ENCODE measurements at places on chromosomes 6 and 20.
A peak's percentile ranks its signal among the peaks of the same experiment; 100 is the strongest.

- DNase-seq = peak; percentile 17
These were observed 858 bp downstream of the FAM83D start for GRCh38 chr20:38926934-38927616.

- no peak for DNase-seq
These were observed 18.4 kb downstream of the LAMA4 start for GRCh38 chr6:112235956-112236355.

DNA sequence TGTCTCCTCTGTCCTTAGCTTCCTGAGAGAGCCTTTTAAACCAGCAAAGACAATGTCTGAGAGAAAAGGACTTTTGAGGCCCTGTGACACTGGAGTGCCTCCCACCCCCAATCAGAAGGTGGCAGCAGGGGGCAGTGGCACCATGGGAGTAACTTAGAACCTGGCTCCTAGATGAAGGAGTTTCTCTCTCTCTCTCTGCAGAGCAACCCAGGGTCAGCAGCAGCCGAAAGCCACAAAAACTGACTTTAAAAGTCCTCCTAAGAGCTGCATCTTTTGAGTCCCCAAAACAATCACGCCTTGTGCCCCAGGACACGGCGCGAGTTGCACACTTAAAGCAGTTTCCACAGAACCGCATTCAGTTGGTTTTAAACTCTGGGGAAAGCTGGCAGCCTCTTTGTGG lies 5.3 kb upstream of the TCP11 start:
- DNase-seq = peak; percentile 59

GRCh38 chr20:1467082-1467354 lies 369 bp upstream of the NSFL1C start:
- no peak for DNase-seq

DNA sequence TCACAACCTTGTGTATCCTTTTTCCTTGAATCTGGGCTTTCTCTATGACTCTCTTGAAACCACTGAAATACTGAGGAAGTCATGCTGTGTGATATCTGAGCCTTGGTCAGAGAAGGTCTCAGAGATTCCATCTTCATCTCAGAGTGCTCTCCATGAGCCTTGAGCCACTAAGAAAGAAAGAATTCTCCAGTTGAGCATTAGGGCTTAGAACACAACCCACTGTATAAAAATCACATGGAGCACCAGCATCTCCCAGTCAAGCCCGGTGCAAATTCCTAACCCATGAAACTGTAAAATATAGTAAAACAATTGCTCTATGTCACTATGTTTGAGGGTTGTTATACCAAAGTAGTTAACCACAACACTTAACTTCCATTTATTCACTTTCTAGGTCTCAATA lies 181.4 kb downstream of the MOXD1 start:
- DNase-seq = no peak

DNA sequence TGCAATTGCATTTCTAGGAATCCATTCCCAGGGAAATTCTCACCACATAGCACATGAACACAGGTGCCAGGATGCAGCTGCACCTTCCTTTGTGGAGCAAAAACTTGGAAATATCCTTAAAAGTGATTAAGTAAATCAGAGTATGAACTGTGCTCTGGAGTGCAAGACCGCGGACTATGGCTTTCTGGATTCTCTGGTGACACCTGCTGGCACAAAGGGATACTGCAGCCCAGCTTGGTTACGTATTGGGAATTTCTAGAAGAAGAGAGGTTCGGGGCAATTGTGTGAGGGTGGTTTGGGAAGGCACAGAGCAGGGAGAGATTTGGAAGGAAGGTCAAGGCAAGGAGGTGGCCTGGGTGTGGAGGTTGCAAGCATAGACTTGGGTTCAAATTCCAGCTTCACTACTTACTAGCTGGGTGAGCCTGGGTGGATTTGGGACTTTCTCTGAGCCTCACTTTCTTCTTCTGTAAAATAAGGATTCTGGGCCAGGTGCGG lies 15.9 kb upstream of the PEDS1 start:
- DNase-seq = peak; percentile 82

- peak; percentile 49 for DNase-seq
These were observed 8.7 kb downstream of the SLC17A5 start for GRCh38 chr6:73644941-73645591.

DNA sequence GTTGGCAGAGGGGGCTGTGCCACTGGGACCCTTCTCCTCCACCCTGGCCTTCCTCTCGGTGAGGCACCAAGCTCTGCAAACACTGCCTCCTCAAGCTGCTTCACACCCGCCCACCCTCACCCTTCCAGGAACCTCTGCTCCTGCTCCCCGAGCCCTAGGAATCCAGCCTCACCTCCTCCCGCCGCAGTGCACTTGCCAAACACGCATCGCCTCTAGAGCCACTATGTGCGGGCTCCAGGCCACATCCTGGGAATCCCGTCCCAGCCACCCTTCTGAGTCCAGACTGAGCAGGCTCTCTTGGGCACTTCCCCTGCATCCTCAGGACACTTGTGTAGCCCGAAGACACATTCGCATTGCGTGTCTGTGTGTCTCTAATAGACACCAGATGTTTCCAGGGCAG lies 18.5 kb downstream of the PSMG4 start:
- no peak for DNase-seq

DNA sequence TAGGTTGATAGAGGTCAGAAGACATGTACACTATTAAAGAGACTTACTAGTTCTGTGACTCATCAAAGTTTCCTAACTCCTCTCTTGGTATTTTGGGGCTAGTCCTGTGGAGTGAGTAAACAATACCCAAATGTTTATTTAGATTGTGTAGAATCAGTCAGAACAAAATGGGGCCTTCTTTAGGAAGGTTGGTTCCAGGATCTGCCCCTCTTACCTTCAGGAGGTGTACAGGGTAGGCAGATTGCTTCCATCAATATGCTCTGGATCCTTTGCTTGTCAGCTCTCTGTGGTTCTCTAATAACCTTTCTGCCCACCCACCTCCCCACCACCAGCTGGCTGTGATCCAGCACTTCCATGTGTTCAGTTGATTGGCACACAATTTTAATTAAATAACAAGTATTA lies 107.0 kb downstream of the POPDC3 start:
- DNase-seq = no peak

DNA sequence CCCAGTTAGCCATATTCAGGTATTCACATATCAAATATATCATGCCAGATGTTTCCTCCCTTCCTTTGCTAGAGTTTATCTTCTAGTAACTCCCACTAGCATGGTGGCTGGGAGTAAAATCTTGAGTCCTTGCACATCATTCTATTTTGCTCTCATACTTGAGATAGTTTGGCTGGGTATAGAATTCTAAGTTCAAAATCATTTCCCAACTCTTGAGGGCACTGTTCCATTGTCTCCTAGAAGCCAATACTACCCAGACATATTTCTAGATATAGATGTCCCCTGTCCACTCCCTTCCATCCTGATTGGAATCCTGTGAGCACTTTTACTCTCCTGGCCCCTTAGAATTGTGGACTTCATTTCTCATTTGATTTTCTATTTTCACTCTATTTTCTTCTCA lies 104.7 kb downstream of the ZFP64 start:
- DNase-seq = no peak

DNA sequence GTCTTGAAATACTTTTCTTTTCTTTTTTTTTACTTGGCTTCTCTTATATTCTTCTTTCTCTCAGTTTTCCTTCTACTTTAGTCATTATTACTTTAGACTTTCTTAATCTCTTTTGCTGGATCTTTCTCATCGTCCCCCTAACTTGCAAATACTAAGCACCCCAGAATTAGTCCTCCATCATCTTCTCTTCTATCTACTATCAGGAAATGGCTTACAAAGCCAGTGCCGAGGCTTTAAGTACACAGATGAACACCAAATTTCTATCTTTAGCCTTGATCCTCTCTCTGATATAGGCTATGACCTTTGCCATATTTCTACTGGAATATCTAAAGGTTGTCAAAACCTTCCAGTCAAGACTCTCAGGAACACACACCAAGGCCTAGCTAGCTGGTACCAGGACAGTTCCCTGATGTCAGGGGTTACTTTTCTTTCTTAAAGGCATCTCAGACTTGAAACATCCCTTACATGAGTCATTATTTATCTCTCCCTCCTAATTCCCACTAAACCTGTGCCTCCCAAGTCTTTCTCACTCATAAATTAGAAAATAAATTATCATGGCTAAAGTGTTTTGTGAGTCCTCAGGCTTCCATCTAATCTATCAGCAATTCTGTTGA lies 278.6 kb upstream of the TCF21 start:
- no peak for DNase-seq

GRCh38 chr6:113662093-113662665 lies 195.0 kb upstream of the MARCKS start:
- no peak for DNase-seq

- DNase-seq = peak; percentile 37
These were observed 476 bp downstream of the IGF2R start for GRCh38 chr6:159969204-159969912.

- DNase-seq = no peak
These were observed 100.9 kb upstream of the BHLHE23 start for GRCh38 chr20:63107449-63108200.

- DNase-seq = no peak
These were observed 397.7 kb downstream of the RFPL4B start for GRCh38 chr6:112744827-112745226.

- no peak for DNase-seq
These were observed 61.0 kb upstream of the SCGN start for GRCh38 chr6:25590986-25591385.

- no peak for DNase-seq
These were observed 175.5 kb downstream of the PTPRT start for GRCh38 chr20:43014206-43014605.

DNA sequence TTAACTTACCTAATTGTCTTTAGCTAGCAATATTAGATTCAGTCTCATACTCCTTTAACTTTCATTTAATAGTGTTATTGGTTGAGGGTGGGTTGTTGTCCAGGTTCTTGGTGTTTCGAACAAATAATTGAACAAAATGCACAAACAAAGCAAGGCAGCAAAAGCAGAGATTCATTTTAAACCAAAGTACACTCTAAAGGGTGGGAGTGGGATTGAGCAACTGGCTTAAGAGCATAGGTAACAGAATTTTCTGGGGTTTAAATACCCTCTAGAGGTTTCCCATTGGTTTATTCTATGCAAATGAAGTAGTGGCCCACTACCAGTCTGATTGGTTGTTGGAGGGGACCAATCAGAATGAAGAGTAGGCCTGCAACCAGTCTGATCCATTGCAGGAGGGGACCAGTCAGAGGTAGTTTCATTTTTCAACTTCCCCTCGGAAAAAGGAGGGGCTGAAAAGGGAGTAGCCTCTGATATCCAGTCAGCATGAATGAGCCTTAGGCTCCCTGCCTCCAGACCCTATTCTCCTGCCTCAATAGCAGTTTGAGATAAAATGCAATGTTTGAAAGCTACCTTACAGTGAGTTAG lies 26.3 kb upstream of the RAB23 start:
- no peak for DNase-seq

GRCh38 chr6:106185615-106186014 lies 99.5 kb downstream of the PRDM1 start:
- DNase-seq = no peak

- DNase-seq = no peak
These were observed 89.7 kb downstream of the FAM50B start for GRCh38 chr6:3938715-3939367.

DNA sequence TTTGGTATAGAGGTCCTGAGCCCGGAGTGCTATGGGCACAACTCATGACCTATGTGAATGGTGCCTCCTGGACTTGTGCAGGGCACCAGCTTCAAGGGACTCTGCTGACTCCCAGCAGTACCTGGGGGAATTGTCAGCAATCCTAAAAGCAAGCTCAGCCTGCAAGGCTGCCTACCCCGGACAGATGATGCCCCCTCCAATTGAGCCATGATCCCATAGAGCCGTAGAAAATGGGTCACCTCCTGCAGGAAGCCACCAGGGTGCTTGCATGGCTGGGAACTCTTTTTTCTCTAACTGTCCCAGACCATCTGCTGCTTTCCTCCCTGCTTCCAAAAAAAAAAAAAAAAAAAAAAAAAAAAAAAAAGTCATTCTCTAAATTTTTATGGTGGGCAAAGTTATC lies 12.9 kb upstream of the PRND start:
- DNase-seq = no peak

- no peak for DNase-seq
These were observed 24.5 kb downstream of the CST8 start for GRCh38 chr20:23515250-23515939.

GRCh38 chr6:150686566-150686965 lies 86.9 kb downstream of the PLEKHG1 start:
- no peak for DNase-seq

GRCh38 chr20:10255846-10256245 lies 37.2 kb downstream of the SNAP25 start:
- no peak for DNase-seq
